ENCODE measurements at places on chromosomes 2 and 18. TPM values are rescaled to one million over a fixed set of nuclear protein-coding genes. Genes with fewer than 3 reads are reported as not detected.

The EN1 gene
- not detected for total RNA-seq

DNA sequence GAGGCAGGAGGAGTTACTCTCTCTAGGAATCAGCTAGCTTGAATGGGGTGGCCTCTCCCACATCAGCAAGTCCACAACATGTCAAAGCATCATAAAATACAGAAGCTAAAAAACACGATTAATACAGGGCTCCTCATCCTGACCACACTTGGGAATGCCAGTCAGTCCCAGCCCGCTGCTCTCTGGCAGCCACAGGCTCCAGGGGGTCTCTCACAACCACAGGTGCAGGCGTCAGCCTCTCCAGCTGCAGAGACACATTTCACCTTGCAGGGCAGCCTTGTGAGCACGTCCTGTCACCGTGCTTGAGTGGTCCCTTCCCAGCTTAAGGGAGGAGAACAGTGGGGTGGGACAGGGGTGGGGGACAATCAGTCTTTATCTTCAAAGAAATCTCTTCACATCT, 137.4 kb upstream of the SH3BP4 start:
- no peak for DNase-seq

- no peak for DNase-seq
Observed at GRCh38 chr2:226679389-226680065, 120.1 kb downstream of the IRS1 start.

The GALNT5 gene
- 0.39 TPM for total RNA-seq

DNA sequence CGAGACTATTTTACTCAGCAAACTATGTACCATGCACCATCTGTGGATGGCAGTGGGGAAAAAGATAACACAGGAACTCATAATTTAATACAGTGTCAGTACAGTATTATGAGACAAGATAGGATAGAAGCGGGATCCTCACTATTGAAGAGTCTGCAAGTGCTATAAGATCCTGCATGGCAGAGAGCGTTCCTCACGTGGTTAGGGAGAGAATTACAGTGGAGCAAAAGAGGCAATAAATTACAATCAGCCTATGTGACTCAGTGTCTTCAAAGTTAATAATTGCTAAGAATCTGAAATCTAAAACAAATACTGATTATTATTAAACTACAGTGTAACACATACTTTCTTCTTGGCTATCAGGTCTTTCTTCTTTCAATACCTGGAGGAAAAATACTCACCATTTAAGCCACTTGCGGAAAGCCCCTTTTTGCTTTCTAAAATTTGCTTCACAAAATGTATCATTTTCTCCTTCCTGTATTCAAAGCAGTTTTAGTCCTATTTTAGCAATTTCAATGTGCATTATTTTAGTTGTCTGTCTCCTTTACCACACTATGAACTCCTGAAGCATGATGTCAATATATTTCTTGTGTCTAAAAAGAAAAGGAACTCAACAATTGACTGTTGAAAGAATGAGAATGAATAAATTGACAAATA, 342.9 kb downstream of the SPAG16 start:
- no peak for DNase-seq

GRCh38 chr2:234964631-234965461, 13.0 kb downstream of the SH3BP4 start:
- no peak for DNase-seq

Measured in left cardiac atrium (tissue), 4 donors.